ENCODE measurements at places on chromosomes 7 and 10. TPM values are rescaled to one million over a fixed set of nuclear protein-coding genes. Genes with fewer than 3 reads are reported as not detected.

The CUBN gene
- total RNA-seq, result 1.4 TPM

The ESYT2 gene
- 153 TPM for total RNA-seq

The PNLIP gene
- total RNA-seq, result 0.72 TPM

The ABCB1 gene
- 8.7 TPM for total RNA-seq

The CLRN3 gene
- not detected for total RNA-seq

The AMZ1 gene
- total RNA-seq, result 2.4 TPM

The CRPPA gene
- total RNA-seq, result 12.3 TPM

The SH2D4B gene
- total RNA-seq, result 1.9 TPM

The INTS15 gene
- 8.4 TPM for total RNA-seq

The DRGX gene
- total RNA-seq, result 0.48 TPM

The MLXIPL gene
- 1.7 TPM for total RNA-seq

The BTAF1 gene
- total RNA-seq, result 65.0 TPM

The EPHA1 gene
- 0.48 TPM for total RNA-seq

The SFTPA1 gene
- total RNA-seq, result 0.48 TPM

The CFAP46 gene
- 0.48 TPM for total RNA-seq

The ZCWPW1 gene
- 11.8 TPM for total RNA-seq

The HEPACAM2 gene
- 4.3 TPM for total RNA-seq

The CCL24 gene
- total RNA-seq, result not detected

The FLNC gene
- total RNA-seq, result 204 TPM

The ZYX gene
- total RNA-seq, result 42.1 TPM

The TUBB8 gene
- 0.24 TPM for total RNA-seq

The TRIM73 gene
- total RNA-seq, result 1.9 TPM

The ACTA2 gene
- total RNA-seq, result 11,557 TPM

The PARD3 gene
- 27.0 TPM for total RNA-seq

The CYP17A1 gene
- total RNA-seq, result 1.2 TPM

The RBP3 gene
- total RNA-seq, result 2.2 TPM

The RABGEF1 gene
- total RNA-seq, result 43.8 TPM

The UNCX gene
- total RNA-seq, result not detected
